Central memory CD8-positive, alpha-beta T cell (primary cell): ENCODE measurements at places on chromosomes 16 and 17.

GRCh38 chr17:82322526-82323453, 5.4 kb upstream of the CD7 start:
- DNase-seq: no peak

DNA sequence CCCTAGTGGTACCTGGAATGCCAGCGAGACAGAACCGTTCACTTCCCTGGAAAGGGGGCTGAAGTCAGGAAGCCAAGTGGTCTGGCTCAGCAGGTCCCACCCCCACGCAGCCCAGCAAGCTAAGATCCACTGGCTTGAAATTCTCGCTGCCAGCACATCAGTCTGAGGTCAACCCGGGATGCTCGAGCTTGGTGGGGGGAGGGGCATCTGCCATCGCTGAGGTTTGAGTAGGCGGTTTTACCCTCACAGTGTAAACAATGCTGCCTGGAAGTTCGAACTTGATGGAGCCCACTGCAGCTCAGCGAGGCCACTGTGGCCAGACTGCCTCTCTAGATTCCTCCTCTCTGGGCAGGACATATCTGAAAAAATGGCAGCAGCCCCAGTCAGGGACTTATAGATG, 464.7 kb upstream of the TOM1L1 start:
- no peak for DNase-seq

GRCh38 chr16:35196313-35196712, 1736.9 kb downstream of the TP53TG3F start:
- no peak for DNase-seq

DNA sequence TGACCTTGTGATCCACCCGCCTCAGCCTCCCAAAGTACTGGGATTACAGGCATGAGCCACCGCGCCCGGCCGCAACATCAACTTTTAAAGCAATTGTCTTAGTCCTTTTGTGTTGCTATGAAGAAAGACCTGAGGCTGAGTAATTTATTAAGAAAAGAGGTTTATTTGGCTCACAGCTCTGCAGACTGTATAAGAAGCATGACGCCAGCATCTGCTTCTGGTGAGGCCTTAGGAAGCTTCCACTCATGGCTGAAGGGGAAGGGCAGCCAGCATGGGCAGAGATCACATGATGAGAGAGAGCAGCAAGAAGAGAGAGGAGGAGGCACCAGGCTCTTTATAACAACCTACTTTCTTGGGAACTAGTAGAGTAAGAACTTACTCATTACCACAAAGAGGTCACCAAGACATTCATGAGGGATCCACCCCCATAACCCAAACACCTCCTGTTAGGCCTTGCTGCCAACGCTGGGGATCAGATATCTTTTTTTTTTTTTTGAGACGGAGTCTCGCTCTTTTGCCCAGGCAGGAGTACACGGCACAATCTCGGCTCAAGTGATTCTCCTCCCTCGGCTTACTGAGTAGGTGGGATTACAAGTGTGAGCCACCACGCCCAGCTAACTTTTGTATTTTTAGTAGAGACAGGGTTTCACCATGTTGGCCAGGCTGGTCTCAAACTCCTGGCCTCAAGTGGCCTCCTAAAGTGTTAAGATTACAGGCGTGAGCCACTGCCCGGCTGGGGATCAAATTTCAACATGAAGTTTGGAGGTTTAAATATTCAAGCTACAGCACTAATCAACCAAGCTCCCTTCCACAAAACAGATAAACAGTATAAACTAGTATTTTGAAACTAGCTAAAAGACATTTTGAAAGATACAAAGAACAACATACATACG, 21.4 kb upstream of the GPT2 start:
- DNase-seq: no peak
